ENCODE measurements at places on chromosomes 11 and 22. TPM values are rescaled to one million over a fixed set of nuclear protein-coding genes. Genes with fewer than 3 reads are reported as not detected.

DNA sequence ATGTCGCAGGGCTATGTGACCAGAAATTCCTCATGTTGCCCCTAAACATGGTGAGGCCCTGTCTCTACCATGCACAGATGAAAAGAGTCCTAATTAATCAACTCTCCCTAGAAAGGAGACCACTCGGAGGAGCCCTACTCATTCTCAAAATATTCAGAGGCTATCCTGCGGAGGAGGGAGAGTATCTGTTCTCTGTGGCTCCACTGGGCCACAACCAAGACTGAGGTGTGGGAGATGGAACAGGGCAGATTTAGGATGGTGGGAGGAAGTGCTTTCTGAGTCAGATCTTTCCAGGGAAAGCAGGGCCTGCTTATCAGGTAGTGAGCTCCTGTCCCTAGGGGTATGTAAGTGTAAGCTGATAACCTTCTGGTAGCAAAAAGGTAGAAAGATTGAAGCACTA, 37.0 kb upstream of the PRDM11 start:
- no peaks in the 10 kb centered on the region for H3K4me1 ChIP-seq
- no peak for DNase-seq
- H3K27ac ChIP-seq: no peak overlapping the region
- H3K4me3 ChIP-seq: no peak overlapping the region

DNA sequence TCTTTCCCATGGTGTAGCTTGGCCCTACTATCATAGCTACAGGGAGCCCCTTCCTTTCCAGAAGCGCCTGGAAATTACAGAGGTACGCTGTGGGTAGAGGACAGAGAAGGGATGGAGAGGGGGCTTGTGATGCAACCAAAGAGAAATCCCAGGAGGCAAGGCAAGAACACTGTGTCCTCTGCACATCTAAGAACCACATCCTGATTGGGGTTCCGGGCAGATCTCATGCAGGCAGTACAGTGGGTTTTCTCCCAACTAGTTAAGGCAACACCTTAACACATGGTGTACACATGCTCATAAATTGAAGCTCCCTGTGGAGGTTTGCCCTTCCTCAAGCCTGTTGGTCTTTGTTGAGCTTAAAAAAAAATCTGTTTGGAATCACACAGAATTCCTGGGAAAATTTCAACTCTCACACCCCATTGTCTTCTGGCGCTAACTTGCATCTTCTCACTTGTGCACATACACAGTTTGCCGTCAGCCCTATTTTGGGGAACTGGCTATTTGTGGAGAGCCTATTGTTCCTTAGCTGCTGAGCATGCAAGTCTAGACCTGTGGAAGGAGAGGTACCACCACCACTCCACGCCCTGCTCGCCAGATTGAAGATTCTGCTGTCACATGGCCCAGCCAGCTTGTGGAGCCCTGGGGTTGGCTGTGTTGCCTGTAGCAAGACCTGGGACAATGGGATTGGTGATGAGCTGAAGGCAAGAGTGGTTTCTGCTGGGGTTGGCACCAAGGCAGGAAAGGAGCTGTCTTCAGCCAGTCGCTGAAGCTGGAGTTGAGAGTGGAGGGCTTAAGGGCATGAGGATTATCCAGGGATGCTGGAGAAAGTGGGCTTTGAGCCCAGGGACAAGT, 52.4 kb downstream of the ALX4 start:
- H3K4me1 ChIP-seq: no peaks in the 10 kb centered on the region
- H3K4me3 ChIP-seq: no peak overlapping the region
- no peaks in the 10 kb centered on the region for H3K27me3 ChIP-seq

GRCh38 chr22:38243007-38243765, 29.6 kb downstream of the TMEM184B start:
- DNase-seq: no peak
- peaks cover 36% of the 10 kb centered on the region for H3K4me1 ChIP-seq
- H3K36me3 ChIP-seq: no peaks in the 10 kb centered on the region
- no peaks in the 10 kb centered on the region for H3K27me3 ChIP-seq

DNA sequence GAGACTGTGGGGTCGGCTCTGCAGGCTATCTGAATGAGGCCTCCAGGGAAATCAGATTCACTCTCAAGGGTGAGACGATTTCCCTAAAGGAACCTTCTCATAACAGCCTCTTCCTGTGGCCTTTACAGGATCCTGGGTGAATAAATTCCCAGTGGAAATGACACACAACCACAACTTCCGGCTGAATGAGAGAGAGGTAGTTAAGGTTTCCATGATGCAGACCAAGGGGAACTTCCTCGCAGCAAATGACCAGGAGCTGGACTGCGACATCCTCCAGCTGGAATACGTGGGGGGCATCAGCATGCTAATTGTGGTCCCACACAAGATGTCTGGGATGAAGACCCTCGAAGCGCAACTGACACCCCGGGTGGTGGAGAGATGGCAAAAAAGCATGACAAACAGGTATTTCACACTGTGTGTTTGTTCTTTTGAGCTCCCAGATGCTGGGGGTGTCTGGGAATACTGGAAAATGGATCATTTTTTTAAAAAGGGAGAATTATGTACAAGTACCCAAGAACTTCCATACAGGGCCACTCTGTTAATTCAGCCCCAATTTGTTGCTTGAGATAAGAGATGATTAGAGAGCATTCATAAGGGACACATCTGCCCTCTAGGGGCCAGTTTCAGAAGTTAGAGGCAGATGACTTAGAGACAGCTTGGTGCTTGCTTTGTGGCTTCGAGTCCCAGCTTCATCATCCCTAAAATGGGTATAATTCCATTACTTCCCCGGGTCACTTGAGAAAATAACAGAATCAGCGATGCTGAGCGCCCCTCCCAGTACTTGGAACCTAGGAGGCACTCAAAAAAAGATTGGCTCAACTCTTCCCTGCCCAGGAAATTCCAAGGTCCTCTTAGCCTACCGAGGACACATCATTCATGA, 10.2 kb downstream of the SERPIND1 start:
- no peak overlapping the region for H3K27ac ChIP-seq
- H3K27me3 ChIP-seq: no peaks in the 10 kb centered on the region
- H3K36me3 ChIP-seq: peaks cover 73% of the 10 kb centered on the region
- H3K4me1 ChIP-seq: no peaks in the 10 kb centered on the region
- peak; percentile 23 for DNase-seq

DNA sequence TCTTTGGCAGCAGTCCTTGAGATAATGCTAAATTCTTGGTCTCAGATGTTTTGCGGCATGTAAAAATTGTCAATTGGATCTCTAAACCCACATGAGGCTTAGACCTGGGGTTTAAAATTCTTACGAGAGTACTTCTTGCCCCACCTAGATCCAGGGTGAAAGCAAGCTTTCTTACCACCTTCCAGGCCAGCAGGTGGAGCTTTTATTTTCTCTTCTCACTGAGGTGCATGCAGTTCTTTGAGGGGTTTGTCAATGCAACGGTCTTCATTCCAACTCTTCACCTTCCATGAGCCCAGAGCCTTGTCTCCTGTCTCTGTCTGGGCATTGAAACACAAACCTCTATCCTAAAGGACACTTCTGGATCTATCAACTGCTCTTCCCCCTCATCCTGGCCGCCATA, 154.1 kb downstream of the MYO18B start:
- H3K4me3 ChIP-seq: no peak overlapping the region
- H3K36me3 ChIP-seq: no peaks in the 10 kb centered on the region
- no peaks in the 10 kb centered on the region for H3K4me1 ChIP-seq
- H3K27me3 ChIP-seq: no peaks in the 10 kb centered on the region
- no peak overlapping the region for H3K27ac ChIP-seq

- H3K27me3 ChIP-seq: no peaks in the 10 kb centered on the region
- DNase-seq: no peak
- no peaks in the 10 kb centered on the region for H3K4me1 ChIP-seq
- H3K4me3 ChIP-seq: no peak overlapping the region
Observed at GRCh38 chr22:50045211-50046018, 12.7 kb downstream of the TTLL8 start.

- peaks cover 7% of the 10 kb centered on the region for H3K4me1 ChIP-seq
- H3K4me3 ChIP-seq: no peak overlapping the region
- DNase-seq: no peak
- no peaks in the 10 kb centered on the region for H3K36me3 ChIP-seq
- H3K27me3 ChIP-seq: peaks cover 7% of the 10 kb centered on the region
- no peak overlapping the region for H3K27ac ChIP-seq
Observed at GRCh38 chr11:130216591-130217132, 57.1 kb downstream of the ST14 start.

- no peak overlapping the region for H3K4me3 ChIP-seq
- H3K4me1 ChIP-seq: peaks cover 15% of the 10 kb centered on the region
- DNase-seq: peak; percentile 61
Observed at GRCh38 chr11:67054836-67055523, 1.7 kb upstream of the RHOD start.

GRCh38 chr11:2538951-2539350, 94.1 kb downstream of the KCNQ1 start:
- no peak overlapping the region for H3K4me3 ChIP-seq
- H3K27me3 ChIP-seq: no peaks in the 10 kb centered on the region
- H3K36me3 ChIP-seq: no peaks in the 10 kb centered on the region
- no peak for DNase-seq
- H3K27ac ChIP-seq: no peak overlapping the region

- no peaks in the 10 kb centered on the region for H3K4me1 ChIP-seq
- no peak overlapping the region for H3K27ac ChIP-seq
- H3K27me3 ChIP-seq: no peaks in the 10 kb centered on the region
- no peak overlapping the region for H3K4me3 ChIP-seq
- no peak for DNase-seq
Observed at GRCh38 chr11:56950510-56950909, 38.2 kb upstream of the OR5AK2 start.

- H3K36me3 ChIP-seq: no peaks in the 10 kb centered on the region
- DNase-seq: no peak
- H3K27me3 ChIP-seq: no peaks in the 10 kb centered on the region
- H3K4me3 ChIP-seq: no peak overlapping the region
- no peaks in the 10 kb centered on the region for H3K4me1 ChIP-seq
Observed at GRCh38 chr11:12537778-12538401, 136.3 kb upstream of the TEAD1 start.

DNA sequence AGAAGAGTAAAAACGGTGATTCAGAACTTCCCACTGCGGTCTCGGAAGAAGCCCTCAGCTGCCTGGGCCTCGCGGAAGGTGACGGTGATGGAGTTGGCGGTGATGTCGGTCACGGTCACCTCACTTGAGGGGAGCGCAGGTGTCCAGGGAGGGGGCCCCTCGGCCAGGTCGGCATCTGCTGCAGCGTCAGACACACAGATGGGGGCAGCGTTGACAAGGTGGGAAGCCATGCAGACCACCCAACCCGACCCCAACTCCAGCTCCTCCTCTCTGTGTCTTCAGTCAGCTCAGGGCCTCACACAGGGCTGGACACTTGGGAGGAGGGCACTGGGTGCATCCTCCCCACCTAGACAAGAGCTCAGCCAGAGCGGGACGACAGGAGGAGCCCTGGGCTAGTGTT, 18.6 kb downstream of the CBX7 start:
- H3K36me3 ChIP-seq: no peaks in the 10 kb centered on the region
- H3K4me3 ChIP-seq: no peak overlapping the region
- H3K4me1 ChIP-seq: peaks cover 16% of the 10 kb centered on the region
- no peak overlapping the region for H3K27ac ChIP-seq
- DNase-seq: no peak

DNA sequence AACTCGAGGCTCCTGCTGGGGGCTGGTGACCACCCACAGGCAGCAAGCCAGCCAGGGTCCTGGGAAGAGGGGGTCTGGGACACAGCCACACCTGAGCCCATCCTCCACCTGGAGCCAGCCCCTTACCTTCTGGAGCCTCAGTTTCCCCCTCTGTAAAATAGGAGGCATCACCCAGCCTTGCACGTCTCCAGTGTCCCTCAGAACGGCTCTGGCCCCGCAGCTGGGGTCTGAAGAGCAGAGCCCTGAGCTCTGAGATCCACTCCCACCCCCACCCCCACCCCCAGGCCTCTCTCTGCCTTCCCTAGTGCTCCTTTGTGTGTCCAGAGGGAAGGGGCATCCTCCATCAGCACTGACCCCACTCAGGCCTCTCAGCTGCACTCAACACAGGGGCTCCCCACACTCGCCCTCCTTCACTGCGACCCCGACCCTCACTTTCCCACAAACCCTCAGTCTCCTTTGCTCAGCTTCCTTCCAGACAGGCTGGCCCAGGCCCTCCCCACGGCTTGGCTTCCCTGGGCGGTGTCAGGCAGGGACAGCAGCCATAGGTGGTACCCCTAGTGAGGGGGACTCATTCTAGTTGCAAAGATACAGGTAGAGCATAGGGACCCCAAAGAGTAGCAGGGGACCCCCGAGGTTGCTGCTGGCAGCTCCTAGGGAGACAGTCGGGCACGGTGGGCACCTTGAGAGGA, 33.3 kb upstream of the KCNQ1OT1 start:
- H3K4me1 ChIP-seq: peaks cover 5% of the 10 kb centered on the region
- no peak overlapping the region for H3K27ac ChIP-seq
- no peak for DNase-seq

- H3K27me3 ChIP-seq: no peaks in the 10 kb centered on the region
- H3K27ac ChIP-seq: no peak overlapping the region
- no peaks in the 10 kb centered on the region for H3K36me3 ChIP-seq
- H3K4me1 ChIP-seq: peaks cover 14% of the 10 kb centered on the region
- no peak overlapping the region for H3K4me3 ChIP-seq
- no peak for DNase-seq
Observed at GRCh38 chr11:133977067-133977677, 20.4 kb upstream of the IGSF9B start.

The TNKS1BP1 gene
- 53.8 TPM for total RNA-seq

The GLYAT gene
- not detected for total RNA-seq

The DDI1 gene
- not detected for total RNA-seq

The ANGPTL5 gene
- 0.75 TPM for total RNA-seq

The DDX25 gene
- not detected for total RNA-seq

The EHF gene
- total RNA-seq: 1.6 TPM

Data from heart right ventricle (tissue), 16 donors.